DMS53 (cell line): ENCODE measurements at places on chromosomes 4 and X.

DNA sequence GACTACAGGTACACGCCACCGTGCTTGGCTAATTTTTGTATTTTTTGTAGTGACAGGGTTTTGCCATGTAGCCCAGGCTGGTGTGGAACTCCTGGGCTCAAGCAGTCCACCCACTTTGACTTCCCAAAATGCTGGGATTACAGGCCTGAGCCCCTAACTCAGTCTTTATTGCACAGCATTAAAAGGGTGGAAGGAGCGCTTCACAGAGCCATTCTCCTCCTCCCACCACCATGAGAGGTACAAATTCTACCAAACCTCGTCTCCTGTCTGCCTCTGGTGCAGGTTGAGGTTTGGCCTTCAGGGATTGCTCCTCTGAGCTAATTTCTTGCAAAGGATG lies 52.3 kb downstream of the TLR10 start:
- no peak for DNase-seq

DNA sequence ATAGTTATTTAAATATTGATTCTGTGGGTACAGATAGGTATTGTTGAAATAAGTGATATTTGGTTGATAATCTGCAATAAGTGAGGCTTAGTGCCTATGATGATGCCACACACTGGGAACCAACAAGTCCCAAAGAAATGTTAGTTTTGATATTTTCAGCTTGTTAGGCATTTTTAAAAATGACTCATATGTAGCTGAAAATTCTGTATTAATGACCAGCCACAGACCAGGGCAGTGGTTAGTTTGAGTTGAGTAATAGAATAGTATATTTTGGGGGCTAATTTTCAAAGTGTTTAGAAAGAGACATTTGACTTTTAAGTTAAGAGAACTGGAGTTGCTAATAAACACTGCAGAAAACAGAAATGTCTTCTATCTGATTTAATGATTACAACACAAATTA lies 9.4 kb downstream of the INTU start:
- no peak for DNase-seq

DNA sequence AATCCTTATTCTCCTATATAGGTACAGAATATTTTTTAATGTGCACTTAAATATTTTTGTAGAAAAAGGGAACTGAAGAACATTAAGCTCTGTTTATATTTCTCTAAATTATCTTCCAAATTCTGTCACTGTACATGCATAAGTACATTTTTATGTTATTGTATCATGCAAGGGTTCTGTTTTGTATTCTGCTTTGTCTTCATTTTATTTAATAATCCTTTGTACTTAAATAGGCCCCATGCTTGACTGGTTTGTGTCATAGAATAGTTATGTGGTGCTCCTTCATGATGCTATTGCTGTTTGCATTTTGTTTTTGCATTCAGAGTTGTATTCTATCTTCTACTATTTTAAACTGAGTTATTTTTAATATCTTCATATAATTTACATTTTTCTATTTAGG lies 111.9 kb upstream of the EDNRA start:
- no peak for DNase-seq

DNA sequence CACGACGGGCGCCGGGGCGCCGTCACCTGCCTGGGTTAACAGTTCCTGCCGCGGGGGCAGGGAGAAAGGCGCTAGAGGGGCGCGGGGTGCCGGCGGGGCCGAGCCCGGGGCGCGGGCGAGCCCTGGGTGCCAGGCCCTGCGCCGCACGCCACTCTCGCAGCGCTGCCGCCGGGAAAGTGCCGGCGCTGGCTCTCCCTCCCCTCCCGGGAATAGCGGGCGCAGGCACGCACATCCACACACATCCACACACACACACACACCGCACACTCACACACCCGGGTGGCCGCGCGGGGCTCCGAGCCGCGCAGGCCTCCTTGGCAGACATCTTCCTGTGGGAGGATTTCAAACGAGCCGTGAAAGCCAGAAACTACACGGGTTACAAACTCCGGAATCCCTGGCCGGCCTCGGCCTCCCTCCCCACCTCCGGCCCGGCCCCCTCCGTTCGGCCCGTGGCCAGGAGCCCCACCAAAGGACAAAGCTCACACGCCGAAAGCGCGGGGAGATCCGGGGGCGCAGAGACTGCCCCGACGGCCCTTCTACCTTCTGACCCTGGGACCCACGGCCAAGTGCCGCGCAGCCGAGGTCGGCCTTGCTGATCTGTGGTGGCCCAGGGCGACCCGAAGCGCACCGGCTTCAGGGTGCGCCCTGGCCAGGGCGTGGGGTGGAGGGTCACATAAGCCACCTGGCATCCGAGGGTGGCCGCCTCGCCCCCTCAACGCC lies 92.3 kb downstream of the BCOR start:
- DNase-seq: no peak

- no peak for DNase-seq
These were observed 63.2 kb upstream of the FAM47B start for GRCh38 chrX:34879346-34879745.

GRCh38 chr4:150337734-150338133 lies 244.2 kb upstream of the MAB21L2 start:
- no peak for DNase-seq

- peak; percentile 96 for DNase-seq
These were observed 65.8 kb upstream of the MSN start for GRCh38 chrX:65601530-65602220.

DNA sequence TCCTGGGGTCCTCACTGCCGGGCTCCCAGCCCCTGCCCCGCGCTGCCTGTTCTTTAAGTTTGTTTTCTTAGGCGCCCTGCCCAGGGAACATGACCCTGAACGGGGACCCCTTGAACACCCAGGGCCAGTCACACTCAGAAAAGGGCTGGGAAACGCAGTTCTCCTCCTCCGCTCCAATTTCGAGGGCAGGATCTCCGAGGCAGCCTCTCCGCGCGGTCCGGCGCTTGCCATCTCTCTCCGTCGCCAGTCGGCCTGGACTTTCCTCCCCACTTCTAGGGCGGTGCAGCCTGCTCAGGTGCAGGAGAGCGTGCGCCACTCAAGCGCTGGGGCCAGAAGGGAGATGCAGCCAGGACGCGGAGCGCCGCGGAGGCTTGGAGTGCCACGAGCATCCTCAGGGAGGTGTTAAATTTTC lies 9.9 kb downstream of the PRDM8 start:
- DNase-seq: no peak

DNA sequence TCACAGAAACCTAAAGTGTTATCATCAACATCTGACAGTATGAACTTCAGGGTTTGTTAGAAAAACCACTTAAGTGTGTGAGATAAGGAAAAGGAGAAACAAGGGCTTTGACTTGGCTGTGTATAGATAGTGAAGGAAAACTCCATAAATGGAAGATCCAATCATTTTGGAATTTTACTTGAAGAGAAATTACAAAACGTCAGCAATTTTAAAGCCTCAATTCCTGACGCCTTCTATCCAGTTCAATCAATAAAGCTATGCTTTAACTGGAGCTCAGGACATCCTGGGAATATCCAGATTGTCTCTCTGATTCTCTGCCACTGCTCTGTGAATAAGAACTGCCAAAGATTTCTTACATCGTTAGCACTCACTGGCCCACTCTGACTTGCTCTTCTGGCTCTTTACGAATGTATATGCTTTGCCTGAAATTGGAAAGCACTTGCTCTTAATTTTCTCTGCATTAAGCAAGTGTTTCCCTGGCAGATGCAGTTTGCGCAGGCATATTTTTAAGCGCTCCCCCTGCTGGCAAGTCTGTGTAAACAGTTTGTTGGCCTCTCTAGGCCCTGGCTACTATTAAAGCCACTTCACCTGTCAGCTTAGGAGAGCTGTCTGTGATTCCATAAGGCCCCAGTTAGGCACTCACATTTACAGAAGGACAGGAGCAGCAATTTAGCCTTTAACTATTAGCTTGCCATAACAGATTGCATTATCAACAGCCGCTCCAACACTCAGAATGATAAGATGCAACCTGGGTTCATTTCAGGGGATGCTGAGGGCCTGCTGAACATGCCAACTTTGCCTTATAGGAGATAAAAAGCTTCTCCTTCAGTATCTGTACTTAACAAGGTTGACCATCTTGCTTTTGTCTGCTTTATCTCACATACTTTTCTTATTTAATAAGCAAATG lies 251.4 kb upstream of the DDX53 start:
- DNase-seq: peak; percentile 78

DNA sequence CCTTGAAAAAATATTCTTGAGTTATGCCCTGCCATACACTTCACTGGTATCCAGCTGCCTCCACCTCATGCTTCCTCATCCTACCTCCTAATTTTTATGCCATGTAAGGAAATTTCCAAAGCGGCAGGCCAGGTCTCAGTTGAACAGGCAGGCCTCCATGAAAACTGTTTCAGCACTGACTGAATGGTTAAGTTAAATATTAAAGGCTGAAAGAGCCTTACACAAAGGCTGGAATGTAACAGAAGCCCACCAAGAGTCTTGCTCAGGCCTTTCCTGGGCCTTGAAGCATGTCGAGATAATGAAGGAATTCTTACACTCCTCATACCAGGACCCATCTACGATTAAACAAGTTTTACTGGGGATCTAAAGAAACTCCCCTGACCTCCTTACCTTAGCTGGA lies 359.6 kb upstream of the NOCT start:
- DNase-seq: no peak

DNA sequence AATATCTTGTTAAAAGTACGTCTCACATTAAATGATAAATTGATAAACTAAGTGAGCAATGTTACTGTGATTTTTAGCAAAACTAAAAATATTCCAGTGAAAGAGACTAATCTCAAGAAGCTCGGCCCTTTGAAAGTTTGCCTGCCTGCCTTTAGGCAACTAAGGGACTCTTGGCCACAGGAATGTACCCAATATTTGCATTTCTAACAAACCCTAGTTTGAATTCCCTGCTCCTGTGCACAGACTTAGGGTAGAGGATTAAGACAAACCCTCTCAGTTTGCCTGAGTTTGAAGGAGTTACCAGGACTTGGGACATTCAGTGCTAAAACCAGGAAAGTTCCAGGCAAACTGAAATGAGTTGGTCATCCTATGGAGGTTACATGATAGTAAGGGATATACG lies 157.1 kb downstream of the SCFD2 start:
- no peak for DNase-seq

DNA sequence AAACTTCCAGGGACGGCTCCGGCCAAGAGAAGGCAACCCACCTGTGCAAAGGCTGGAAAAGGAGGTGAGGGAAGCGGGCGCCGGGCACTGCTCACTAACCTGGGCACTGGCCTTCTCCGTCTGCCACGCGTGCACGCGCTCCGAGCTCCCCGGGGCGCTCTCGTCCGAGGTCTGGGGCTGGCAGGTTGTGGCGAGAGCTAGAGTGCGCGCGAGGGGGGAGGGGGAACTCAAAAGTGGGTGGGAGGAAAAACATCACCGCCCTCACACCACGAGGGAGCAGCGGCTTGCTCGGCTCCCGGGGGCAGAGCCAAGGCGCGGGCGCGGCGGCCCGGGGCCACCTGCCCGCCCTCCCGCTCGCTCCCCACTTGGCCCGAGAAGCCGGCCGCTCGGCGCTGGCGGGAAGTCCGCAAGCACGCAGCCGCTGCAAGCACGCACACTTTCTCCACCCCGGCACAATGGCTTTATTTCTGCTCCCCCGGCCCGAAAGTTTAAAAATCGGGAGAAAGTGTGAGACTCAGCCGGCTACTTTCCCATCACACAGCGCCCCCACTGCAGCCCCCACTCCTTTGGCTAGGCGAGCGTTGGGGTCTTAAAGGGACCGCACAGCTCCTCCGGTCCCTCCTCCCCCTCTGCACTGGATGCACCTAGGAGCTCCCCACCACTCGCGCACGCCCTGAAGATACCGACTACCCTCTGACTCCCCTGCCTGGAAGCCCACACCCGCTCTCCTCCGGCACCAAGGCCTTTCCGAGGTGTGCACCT lies at the start of gene CHRDL1:
TSS of gene CHRDL1 (minus strand) at position 173 of the 762 bp plus-strand sequence. CDS start 3,636 bp downstream, outside the sequence.
- peak; percentile 83 for DNase-seq
